MG63 (cell line): ENCODE measurements at places on chromosomes 7 and 10. TPM values are rescaled to one million over a fixed set of nuclear protein-coding genes. Genes with fewer than 3 reads are reported as not detected.

SFTPD gene
- total RNA-seq, result not detected in 2 replicates

GRCh38 chr7:107045980-107046379 lies 1.5 kb downstream of the PRKAR2B start:
- DNase-seq, result no peak

DNA sequence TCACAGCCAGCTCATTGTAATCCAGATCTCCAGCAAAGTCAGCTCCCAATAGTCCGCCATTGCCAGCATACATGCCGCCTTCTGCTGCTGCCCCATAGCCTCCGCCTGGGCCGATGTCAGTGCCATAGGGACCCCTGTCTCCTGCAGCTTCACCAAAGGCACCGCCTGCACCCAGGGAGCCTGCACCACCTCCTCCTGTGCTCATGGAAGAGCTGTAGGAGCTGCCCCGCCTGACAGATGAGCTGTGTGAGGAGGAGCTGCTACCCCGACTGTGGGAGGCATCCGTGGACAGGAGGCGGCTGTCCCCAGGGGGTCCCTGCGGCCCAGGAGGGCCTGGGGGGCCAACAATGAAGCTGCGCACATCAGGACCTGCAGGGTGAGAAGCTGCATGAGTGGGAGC lies 51.7 kb downstream of the COL17A1 start:
- no peak for DNase-seq

DNA sequence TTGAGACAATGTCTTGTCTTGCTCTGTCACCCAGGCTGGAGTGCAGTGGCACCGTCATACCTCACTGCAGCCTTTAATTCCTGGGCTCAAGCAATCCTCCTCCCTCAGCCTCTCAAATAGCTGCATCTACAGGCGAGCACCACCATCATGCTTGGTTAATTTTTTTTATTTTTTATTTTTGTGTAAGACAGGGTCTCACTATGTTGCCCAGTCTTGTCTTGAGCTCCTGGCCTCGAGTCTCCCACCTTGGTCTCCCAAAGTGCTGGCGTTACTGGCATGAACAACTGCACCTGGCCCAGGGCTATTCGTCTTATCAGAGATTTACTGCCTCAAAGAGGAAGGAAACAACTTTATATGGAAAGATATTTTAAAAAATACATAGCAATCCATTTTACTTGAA lies 102.8 kb upstream of the NUPR2 start:
- DNase-seq, result no peak

GRCh38 chr7:105894131-105894530 lies 17.7 kb upstream of the ATXN7L1 start:
- DNase-seq, result no peak

DNA sequence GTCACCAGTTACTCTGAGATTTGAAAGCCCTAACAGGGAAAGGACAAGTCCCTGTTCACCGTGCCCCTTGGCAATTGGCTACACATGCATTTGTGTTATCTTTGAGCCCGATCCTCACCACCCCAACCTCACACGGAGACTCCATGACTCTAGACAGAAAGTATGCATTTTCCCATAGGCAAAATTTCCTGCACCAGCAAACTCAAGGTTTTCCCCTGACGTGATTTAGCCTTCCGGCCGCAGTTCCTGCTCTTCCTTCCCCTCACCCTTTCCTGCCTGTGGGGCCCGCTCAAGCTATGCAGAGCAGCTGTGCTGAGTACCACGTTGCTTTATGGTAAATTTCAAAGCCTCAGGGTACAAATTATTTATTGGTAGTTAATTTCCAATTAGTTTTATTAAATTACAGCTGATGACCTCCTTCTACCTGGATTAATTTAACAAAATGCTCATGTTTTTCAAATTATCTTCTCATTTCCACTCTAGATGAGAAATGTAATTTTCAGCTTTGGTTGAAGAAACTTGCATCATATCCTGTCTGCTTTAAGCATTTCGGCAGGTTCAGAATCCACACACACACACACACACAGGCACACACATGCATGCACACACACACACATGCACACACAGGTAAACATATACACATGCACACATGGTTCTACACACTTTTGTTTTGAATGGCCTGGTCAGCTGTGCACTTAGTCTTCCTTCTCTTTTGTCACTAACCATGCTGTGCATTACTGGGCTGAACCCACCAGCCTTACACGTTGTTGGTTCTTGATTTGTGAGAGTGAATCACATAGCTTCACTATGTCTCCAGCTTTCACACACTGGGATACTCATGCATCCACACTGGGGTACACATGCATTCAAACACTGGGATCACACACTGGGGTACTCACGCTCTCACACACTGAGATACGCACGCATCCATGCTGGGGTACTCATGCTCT lies 283.1 kb upstream of the PITRM1 start:
- DNase-seq, result no peak

- peak; percentile 88 for DNase-seq
Observed at GRCh38 chr7:77538281-77539212, 1.5 kb downstream of the PTPN12 start.
